A172 (cell line): ENCODE measurements at places on chromosomes 4 and X. TPM values are rescaled to one million over a fixed set of nuclear protein-coding genes. Genes with fewer than 3 reads are reported as not detected.

- peak; percentile 38 for DNase-seq
Observed at GRCh38 chrX:150365051-150365989, 2.2 kb downstream of the MAMLD1 start.

The IDS gene
- 97.0 and 106 TPM in 2 replicates for total RNA-seq

DNA sequence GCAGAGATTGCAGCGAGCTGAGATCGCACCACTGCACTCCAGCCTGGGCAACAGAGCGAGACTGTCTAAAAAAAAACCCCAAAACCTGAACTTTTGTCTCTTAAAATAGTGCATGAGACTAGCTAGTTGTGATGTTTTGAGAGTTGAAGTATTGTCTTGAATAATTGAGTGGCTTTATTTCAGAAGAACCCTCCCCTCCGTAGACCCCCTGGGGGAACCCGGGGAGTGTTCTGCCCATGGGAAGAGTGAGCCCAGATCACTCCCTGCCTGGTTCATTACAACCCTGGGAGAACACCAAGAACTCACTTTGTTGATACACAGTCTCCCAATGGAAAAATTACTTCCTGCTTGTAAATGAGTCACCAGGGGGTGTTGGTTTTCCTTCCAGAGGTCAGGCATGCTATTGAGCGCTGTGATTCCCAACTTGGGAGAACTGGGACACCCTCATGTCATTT, 65.3 kb upstream of the SHISA3 start:
- peak; percentile 82 for DNase-seq

The TEX13C gene
- 0.28 and 0.60 TPM in 2 replicates for total RNA-seq

- no peak for DNase-seq
Observed at GRCh38 chr4:37644962-37645361, 41.2 kb downstream of the RELL1 start.

DNA sequence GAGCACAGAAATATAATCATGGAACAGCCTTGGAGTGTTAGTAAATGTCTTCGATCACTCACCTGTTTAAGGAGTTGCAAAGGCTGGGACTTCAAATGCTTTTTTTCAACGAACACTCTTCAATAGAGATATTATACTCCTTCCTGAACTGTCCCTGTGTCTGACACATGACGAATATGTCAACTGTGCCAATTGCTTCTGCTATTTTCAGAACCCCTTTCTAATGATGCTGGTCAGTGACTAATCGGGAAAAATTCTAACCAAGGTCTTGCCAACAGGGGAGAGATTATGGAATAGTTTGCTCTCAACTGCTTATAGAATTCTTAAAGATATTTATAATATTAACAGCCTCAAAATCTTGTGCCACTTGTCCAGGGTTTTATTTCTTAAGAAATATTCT, 8.5 kb upstream of the KLHL34 start:
- peak; percentile 46 for DNase-seq

DNA sequence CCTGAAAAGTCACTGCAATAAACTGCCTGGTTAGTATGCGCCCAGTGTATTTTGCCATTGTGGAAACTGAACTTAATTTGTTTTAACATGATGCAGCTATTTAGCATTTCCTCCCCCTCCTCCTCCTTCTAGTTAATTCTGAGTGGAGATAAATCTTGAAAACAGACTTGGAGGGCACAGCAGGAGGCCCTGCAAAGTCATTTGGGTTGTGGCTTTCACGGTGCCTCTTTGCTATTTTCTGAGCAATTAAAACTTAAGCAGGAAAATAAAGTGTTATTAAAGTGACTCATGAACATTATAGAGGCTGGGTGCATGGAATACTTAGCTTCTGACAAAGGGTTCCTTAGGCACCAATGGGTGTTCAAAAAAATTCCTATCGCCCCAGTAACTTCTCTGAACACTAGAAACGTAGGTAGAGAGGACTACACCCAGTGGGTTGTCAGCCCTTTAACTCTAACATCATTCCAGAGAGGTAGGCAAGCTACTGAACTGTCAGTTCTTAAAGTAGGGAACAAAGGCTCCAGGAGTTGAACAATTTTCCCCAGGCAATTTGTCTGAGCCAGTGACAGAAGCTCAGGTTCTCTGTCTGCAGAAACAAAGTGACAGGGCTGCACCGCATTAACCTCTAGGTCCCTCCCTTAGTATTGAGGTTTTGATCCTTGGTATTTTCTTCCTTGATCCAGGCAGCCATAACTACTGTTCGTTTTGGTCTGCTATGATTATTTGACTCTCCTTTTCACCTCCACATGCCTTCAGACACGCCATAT, 158.3 kb upstream of the KIT start:
- peak; percentile 94 for DNase-seq

The EXOC1L gene
- total RNA-seq = not detected in 2 replicates

The DRP2 gene
- 0.05 and 0.10 TPM in 2 replicates for total RNA-seq

GRCh38 chr4:98745366-98745765, 87.0 kb upstream of the TSPAN5 start:
- DNase-seq = peak; percentile 20

DNA sequence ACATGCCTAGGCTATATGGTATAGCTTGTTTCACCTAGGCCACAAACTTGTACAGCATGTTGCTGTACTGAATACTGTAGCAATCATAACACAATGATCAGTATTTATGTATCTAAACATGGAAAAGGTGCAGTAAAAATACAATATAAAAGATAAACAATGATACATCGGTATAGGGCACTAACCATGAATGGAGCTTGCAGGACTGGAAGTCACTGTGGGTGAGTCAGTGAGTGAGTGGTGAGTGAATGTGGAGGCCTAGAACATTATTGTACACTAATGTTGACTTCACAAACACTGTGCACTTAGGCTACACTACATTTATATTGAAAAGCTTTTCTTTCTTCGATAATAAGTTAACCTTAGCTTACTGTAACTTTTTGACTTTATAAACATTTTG, 45.6 kb upstream of the ANK2 start:
- no peak for DNase-seq

DNA sequence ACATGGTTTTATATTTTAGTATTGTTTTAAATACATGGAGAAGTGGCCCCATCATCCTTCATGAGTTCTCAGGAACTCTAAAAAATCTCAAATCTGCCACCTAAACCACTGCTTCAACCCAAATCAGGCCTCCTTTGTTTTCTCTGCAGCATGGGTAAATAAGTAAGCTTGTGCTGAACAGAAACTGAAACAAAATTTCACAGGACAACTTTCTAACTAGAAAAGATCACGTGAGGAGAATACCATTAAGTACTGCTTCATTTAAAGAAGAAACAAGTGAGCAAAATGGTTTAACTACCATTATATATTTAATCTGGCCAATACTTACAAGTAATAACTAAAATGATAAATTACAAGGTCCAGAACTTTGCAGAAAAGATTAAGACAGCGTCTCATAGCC, 2.5 kb downstream of the ARAP2 start:
- DNase-seq = peak; percentile 10

- DNase-seq = no peak
Observed at GRCh38 chrX:19886883-19887531, 393 bp downstream of the SH3KBP1 start.

DNA sequence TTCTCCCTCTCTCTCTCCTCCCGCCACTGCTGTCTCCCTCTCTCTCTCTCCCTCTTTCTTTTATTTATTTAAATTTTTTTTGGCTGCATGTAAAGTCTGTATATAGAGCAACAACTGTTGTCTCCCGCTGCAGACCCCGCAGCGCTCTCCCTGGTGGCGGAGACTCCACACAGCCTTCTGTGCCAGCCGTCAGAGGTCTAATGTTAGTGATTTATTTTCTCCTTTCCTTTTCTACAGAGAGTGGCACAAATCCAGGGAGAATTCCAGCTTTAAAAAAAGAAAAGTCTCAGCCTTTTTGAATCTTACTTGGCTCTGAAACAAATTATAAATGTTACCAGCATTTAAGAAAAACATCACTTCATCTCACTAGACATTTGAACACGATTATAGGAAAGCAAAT, 106.2 kb downstream of the FAM9B start:
- DNase-seq = no peak

The GAB3 gene
- total RNA-seq = 0.83 and 0.93 TPM in 2 replicates

DNA sequence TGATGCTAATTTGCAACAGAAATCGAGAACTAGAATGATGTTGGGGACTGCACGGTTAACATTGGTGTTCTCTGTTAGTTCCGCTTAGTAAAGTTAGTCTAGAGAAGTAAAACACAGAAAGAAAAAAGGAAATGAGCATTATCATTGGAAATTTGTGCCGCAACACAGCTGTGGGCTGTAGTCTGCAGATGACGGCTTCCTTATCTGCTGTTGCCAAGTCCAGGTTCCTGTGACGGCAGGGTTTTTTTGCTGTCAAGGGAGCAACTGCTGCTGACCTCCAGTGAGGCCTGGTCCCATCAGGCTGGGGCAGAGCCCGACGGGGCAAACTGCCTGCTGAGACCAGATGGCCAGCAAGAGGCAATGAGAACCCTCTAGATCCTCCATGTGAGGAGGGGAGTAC, 38.9 kb upstream of the PHEX start:
- DNase-seq = no peak

The RPGR gene
- total RNA-seq = 3.7 and 5.3 TPM in 2 replicates
